CD4-positive, alpha-beta T cell (primary cell): ENCODE measurements at places on chromosomes 5 and 9.

GRCh38 chr9:73037613-73038012 lies 84.8 kb upstream of the ALDH1A1 start:
- no peak overlapping the region for H3K4me3 ChIP-seq
- no peaks in the 10 kb centered on the region for H3K27me3 ChIP-seq
- H3K4me1 ChIP-seq: no peaks in the 10 kb centered on the region
- no peak overlapping the region for H3K27ac ChIP-seq
- no peak for DNase-seq

DNA sequence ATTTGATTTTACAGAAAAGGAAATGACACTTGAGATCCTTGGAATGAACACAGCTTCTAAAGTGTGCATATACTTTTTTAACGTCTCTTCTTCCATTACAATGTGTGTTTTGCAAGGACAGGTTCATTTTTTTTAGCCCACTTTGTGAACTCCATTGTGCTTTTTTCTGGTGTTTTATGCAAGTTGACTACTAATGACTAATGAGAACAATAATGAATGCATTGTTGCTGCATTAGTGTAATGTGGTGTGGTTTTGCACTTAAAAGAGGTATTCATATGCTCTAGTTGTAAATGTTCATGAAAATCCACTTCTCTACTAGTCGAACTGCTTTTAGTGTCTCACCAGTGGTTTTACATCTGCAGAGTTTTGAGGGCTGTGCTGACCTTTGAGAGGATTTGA lies 93.6 kb downstream of the UHRF2 start:
- no peak overlapping the region for H3K4me3 ChIP-seq
- DNase-seq: no peak
- no peaks in the 10 kb centered on the region for H3K4me1 ChIP-seq
- no peaks in the 10 kb centered on the region for H3K27me3 ChIP-seq
- peaks cover 43% of the 10 kb centered on the region for H3K36me3 ChIP-seq

DNA sequence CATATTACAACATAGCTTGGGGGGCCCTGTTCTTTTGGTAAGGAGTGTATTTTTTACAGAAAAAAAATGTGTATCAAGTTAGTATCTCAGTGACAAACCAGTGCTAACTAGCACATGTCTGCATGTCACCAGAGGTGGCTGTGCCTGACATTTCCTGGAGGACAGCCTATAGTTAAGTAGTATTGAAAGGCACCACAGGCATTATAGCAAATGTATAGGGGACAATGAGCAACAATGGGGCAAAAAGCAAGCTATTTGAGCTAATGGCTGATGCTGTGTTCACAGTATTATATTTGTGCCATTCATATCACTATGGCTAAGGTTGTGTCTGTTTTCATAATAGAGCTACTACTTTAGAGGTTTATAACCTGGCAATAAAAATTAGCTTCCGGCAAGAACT lies 1644.0 kb downstream of the MAT2B start:
- H3K36me3 ChIP-seq: no peaks in the 10 kb centered on the region
- H3K4me1 ChIP-seq: no peaks in the 10 kb centered on the region
- no peak overlapping the region for H3K27ac ChIP-seq
- H3K27me3 ChIP-seq: no peaks in the 10 kb centered on the region

GRCh38 chr5:148746826-148747535 lies 79.4 kb upstream of the ADRB2 start:
- H3K27ac ChIP-seq: no peak overlapping the region
- H3K36me3 ChIP-seq: no peaks in the 10 kb centered on the region
- H3K4me3 ChIP-seq: no peak overlapping the region
- DNase-seq: peak; percentile 20

- no peak overlapping the region for H3K27ac ChIP-seq
- H3K4me3 ChIP-seq: no peak overlapping the region
- H3K27me3 ChIP-seq: no peaks in the 10 kb centered on the region
- DNase-seq: no peak
These were observed 72.1 kb upstream of the SREK1 start for GRCh38 chr5:66072031-66072430.

- no peak overlapping the region for H3K27ac ChIP-seq
- H3K4me3 ChIP-seq: no peak overlapping the region
- H3K4me1 ChIP-seq: peaks cover 10% of the 10 kb centered on the region
- no peak for DNase-seq
- no peaks in the 10 kb centered on the region for H3K36me3 ChIP-seq
- no peaks in the 10 kb centered on the region for H3K27me3 ChIP-seq
These were observed 7.3 kb upstream of the NR4A3 start for GRCh38 chr9:99814359-99814758.

DNA sequence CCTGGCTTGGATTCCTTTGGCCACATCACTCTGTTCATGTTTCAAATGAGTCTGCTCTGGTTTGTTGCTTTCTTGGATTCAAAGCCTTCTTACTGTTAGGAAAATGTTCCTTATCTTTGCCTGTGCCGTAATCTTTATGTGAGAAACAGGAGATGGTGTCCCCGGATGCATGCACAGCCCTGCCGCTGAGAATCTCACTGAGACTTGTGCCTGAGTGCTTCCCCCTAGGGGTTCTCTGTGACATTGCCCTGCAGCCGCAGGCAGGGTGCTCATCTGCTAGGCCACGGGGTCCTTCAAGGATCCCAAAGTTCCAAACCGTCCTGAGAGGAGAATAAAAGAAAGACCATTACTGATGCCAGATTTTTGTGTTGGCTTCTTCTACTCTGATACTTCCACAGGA lies 81.4 kb upstream of the ANKRD55 start:
- no peak overlapping the region for H3K4me3 ChIP-seq
- H3K4me1 ChIP-seq: peaks cover 12% of the 10 kb centered on the region
- no peak overlapping the region for H3K27ac ChIP-seq

- H3K4me1 ChIP-seq: no peaks in the 10 kb centered on the region
- no peaks in the 10 kb centered on the region for H3K27me3 ChIP-seq
- H3K4me3 ChIP-seq: no peak overlapping the region
- DNase-seq: no peak
- H3K27ac ChIP-seq: no peak overlapping the region
These were observed 92.6 kb downstream of the STK32A start for GRCh38 chr5:147327421-147327820.

DNA sequence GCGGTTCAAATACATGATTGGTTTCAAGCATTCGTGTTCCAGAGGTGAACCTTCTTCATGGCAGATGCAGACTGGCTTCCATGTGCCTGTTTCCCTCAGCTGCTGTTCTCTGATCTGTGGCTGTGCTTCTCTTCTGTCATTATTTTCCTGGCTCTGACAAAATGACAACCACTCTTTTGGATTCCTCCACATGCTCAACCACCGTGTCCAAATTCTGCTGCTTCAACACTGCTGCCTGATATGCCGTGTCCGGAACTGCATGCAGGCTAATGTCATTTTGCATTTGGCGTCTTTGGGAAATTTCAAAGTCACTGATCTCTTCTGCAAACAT lies 368.7 kb upstream of the ZNF608 start:
- no peak for DNase-seq
- no peaks in the 10 kb centered on the region for H3K27me3 ChIP-seq
- no peaks in the 10 kb centered on the region for H3K36me3 ChIP-seq
- no peak overlapping the region for H3K27ac ChIP-seq

DNA sequence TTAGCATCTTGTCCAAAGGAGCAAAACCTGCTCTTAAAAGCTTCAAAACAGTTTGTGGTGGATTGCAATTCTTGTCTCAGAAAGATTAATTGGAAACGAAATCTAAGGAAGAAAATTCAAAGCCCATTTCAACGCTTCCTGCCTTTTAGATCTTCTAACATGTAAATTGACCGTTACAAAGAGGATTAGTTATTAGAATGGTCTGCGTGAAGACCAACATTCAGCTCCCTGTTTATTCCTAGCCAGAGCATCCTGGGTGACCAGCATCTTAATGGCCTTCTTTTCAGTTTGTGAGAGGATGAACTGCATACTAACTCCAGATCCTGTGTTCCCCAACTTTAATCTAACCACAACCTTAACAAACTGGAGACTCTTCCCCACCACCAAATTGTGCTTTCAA lies 109.9 kb upstream of the SLC1A3 start:
- no peaks in the 10 kb centered on the region for H3K4me1 ChIP-seq
- no peak overlapping the region for H3K4me3 ChIP-seq
- DNase-seq: no peak
- no peak overlapping the region for H3K27ac ChIP-seq

- H3K4me1 ChIP-seq: peaks cover 18% of the 10 kb centered on the region
- H3K4me3 ChIP-seq: no peak overlapping the region
- no peak overlapping the region for H3K27ac ChIP-seq
- DNase-seq: no peak
These were observed 5.0 kb downstream of the RELL2 start for GRCh38 chr5:141641634-141642267.

DNA sequence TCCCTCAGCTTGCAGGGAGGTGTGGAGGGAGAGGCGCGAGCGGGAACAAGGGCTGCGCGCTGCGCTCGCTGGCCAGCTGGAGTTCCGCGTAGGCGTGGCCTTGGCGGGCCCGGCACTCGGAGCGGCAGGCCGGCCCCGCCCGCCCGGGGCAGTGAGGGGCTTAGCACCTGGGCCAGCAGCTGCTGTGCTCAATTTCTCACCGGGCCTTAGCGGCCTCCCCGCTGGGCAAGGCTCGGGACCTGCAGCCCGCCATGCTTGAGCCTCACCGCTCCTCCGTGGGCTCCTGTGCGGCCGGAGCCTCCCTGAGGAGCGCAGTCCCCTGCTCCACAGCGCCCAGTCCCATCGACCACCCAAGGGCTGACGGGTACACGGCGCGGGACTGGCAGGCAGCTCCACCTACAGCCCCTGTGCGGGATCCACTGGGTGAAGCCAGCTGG lies 1516.4 kb downstream of the EFNA5 start:
- H3K27ac ChIP-seq: no peak overlapping the region
- no peaks in the 10 kb centered on the region for H3K27me3 ChIP-seq
- no peaks in the 10 kb centered on the region for H3K36me3 ChIP-seq

GRCh38 chr5:143593723-143594122 lies 190.2 kb upstream of the NR3C1 start:
- H3K4me1 ChIP-seq: no peaks in the 10 kb centered on the region
- DNase-seq: no peak
- no peaks in the 10 kb centered on the region for H3K36me3 ChIP-seq

DNA sequence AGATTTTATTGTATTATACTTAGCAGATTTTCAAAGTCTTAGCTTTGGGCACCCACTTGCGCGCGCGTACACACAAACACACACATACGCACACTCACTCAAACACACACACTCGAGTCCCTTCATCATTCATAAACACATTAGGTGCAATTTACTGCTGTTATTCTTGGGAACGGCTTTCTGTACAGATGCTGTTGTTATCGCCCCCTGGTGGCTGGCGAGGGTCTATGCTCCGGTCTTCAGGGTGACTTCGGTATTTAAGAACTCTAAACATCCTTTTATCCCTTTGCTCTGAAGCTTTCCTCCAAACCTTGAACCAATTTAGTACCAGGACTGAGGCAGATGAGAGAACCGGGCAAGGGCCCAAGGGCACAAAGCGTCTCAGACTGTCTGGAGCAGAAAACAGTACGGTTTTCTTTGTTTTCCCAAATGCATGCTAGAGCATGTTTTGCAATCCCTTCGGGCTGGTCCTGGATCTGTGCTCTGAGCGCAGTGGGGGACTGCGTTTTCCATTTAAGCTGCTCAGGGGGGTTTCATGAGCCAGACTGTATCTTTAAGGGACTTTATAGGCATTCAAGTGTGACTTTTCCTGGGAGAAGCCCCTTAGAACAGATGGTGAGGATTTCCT lies 1.7 kb upstream of the SLIT3 start:
- peak; percentile 12 for DNase-seq
- H3K4me3 ChIP-seq: no peak overlapping the region
- H3K27me3 ChIP-seq: peaks cover 37% of the 10 kb centered on the region
- no peaks in the 10 kb centered on the region for H3K36me3 ChIP-seq
- no peak overlapping the region for H3K27ac ChIP-seq

- no peak for DNase-seq
- no peak overlapping the region for H3K4me3 ChIP-seq
- no peaks in the 10 kb centered on the region for H3K27me3 ChIP-seq
- H3K4me1 ChIP-seq: no peaks in the 10 kb centered on the region
- peaks cover 55% of the 10 kb centered on the region for H3K36me3 ChIP-seq
- H3K27ac ChIP-seq: no peak overlapping the region
These were observed 34.6 kb downstream of the OXCT1 start for GRCh38 chr5:41835645-41836044.

DNA sequence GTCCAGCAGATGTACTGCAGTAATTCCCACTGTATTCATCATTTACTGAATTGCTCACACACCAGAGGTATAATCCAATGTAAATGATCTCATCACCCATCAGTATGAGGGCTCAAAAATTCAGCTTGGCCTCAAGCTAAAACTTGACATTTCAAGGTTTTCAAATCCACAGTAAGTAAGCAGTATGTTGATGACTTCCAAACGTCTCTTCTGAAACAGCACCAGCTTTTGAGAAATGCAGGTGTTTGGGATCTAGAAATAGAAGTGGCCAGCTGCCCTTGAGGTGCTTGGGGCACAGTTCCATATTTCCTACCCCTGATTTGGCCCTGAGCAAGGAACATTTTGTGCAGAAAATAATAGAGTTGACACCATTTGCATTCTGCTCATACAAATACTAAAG lies 388.0 kb upstream of the TUSC1 start:
- DNase-seq: no peak
- H3K36me3 ChIP-seq: no peaks in the 10 kb centered on the region
- no peaks in the 10 kb centered on the region for H3K4me1 ChIP-seq

DNA sequence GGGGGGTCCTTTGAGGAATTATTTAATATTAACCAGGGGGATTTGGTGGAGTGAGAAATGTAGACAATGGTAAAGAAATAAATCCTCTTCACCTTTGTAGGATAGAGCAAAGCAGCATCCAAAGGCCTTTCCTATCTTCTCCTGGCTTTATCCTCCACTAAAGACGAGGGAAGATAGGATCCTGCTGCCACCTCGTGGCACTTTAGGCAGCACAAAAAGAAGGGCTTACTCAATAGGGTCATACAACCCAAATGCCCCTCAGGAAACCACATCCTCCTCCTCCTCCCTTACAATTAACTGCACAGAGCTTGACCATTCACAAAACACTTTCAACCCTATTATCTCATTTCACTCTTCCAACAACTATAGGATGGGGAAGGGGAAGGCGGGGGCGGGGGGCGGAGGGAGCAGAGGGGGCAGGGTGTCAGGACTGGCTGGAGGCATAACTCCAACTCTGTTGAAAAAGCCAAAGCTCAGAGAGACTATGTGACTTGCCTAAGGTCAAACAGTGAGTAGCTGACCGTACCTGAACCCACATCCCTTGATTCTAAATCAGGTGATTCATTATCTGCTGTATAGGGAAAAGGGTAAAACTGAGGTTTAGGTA lies 45.4 kb upstream of the MYOT start:
- H3K27ac ChIP-seq: no peak overlapping the region
- no peaks in the 10 kb centered on the region for H3K27me3 ChIP-seq
- DNase-seq: no peak
- H3K4me3 ChIP-seq: no peak overlapping the region
- no peaks in the 10 kb centered on the region for H3K4me1 ChIP-seq
- no peaks in the 10 kb centered on the region for H3K36me3 ChIP-seq

GRCh38 chr5:172832383-172833315 lies 1.4 kb upstream of the ERGIC1 start:
- H3K36me3 ChIP-seq: peaks cover 2% of the 10 kb centered on the region
- no peak overlapping the region for H3K27ac ChIP-seq
- no peak for DNase-seq
- H3K27me3 ChIP-seq: no peaks in the 10 kb centered on the region
- H3K4me1 ChIP-seq: peaks cover 42% of the 10 kb centered on the region

- no peak overlapping the region for H3K27ac ChIP-seq
- no peak for DNase-seq
- H3K4me1 ChIP-seq: no peaks in the 10 kb centered on the region
- H3K36me3 ChIP-seq: peaks cover 2% of the 10 kb centered on the region
- no peaks in the 10 kb centered on the region for H3K27me3 ChIP-seq
- no peak overlapping the region for H3K4me3 ChIP-seq
These were observed 167.3 kb downstream of the GNAQ start for GRCh38 chr9:77864211-77864889.
